ENCODE measurements at places on chromosomes 1 and 21. TPM values are rescaled to one million over a fixed set of nuclear protein-coding genes. Genes with fewer than 3 reads are reported as not detected.

DNA sequence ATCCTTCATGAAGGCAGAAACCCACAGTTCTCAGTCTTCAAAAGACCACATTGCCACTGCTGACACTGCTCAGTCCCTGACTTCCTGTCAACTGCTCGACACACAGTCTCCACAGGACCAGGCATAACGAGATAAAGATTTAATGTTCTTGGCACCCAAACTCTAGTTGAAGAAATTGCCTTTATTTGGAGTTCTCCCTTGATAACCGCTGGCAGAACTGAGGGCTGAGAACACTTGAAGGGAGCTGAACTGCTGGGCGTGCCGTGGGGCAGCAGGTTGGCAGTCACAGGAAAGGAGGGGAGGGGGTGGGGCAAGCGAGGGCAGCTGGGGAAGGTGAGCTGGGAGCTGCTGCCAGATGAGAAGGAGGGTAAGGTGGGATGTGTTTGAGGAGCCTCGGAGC lies 15.9 kb downstream of the HENMT1 start:
- ATAC-seq: peak; percentile 52

GRCh38 chr1:46039571-46040052 lies 92.8 kb downstream of the PIK3R3 start:
- no peak for ATAC-seq

- ATAC-seq: no peak
Observed at GRCh38 chr1:12140515-12141162, 26.2 kb upstream of the TNFRSF1B start.

ZNF670 gene
- 3.3 TPM for total RNA-seq

PCP4 gene
- not detected for total RNA-seq

TIE1 gene
- 0.61 TPM for total RNA-seq

PRCC gene
- total RNA-seq: 76.7 TPM
